ENCODE measurements at places on chromosomes 7 and 10. TPM values are rescaled to one million over a fixed set of nuclear protein-coding genes. Genes with fewer than 3 reads are reported as not detected.

Gene MYL7
- total RNA-seq = 2,865 TPM

Gene SUN3
- total RNA-seq = not detected

Gene GATAD1
- 13.1 TPM for total RNA-seq

Gene PAPOLB
- total RNA-seq = 0.05 TPM

Gene AGAP9
- 2.3 TPM for total RNA-seq

Gene IL6
- 1.2 TPM for total RNA-seq

Gene AMPH
- 2.1 TPM for total RNA-seq

DNA sequence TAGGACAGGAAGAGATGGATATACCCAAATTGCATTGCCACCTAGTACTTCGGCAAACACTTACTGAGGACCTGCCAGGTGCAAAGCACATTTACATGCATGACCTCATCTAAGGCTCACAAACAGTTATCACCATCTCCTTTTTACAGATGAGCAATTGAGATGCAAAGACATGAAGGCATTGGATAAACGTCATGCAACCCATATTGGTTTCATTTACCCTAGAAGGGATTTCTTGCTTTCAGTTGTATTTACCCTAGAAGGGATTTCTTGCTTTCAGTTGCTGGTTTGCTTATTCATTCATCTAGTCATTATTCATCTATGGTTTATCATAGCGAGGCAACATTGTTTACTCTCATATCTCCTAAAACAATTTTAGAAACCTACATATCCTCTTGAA is 52.2 kb downstream of the STEAP1B start:
- no peak for DNase-seq

DNA sequence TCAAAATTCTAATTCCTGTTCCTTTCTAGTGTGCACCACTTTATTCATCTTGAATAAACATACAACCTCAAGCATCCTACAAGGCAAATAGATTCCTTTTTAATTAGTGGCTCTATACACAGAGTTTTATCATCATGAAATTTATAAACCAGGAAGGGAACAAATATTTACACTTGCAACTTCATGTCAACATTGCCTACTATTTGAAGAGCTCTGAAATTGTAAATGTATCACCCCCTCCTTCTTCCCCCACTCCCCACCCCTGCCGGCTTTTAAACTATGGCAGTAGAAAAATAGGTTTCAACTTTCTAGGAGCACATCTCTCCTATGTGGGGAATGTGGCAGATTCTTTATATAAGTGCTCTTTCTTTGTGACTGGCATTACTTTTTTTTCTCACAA is 49.6 kb downstream of the KAT6B start:
- DNase-seq = no peak

- no peak for DNase-seq
Measured at GRCh38 chr10:11013836-11014235, 3.8 kb upstream of the CELF2 start.

- no peak for DNase-seq
Measured at GRCh38 chr7:137960020-137960419, 41.9 kb downstream of the CREB3L2 start.

- no peak for DNase-seq
Measured at GRCh38 chr7:75951506-75951905, 36.6 kb downstream of the POR start.

- no peak for DNase-seq
Measured at GRCh38 chr10:109898666-109899355, 24.5 kb downstream of the XPNPEP1 start.

GRCh38 chr7:120023494-120024167 is 249.3 kb upstream of the KCND2 start:
- no peak for DNase-seq

DNA sequence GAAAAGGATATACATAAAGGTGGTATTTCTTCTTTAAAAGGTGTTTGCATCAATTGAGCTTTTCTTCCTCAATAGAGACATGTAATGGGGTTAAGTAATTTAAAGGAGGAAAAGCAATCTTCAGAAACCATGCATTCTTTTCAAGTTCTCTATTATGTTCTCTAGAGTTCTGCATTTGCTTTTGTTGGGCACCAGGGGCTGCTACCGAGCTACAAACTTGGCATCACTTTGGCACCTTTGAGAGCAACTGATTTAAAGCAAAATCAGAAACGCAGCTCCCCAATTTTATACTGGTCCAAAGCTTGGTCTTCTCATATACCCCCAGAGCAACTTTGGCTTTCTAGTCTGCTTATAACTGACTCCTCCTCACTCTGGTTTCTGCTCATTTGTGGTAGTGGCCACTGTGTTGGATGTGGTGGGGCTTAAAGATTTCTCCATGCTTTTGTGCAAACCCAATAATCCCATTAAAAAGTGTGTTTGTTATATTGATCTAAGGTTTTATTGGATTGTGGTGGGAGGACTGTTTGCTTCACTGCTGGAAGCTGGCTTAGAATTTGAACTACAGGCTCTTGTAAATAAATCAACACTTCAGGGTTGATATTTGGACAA is 712.1 kb downstream of the PHTF2 start:
- DNase-seq = no peak

DNA sequence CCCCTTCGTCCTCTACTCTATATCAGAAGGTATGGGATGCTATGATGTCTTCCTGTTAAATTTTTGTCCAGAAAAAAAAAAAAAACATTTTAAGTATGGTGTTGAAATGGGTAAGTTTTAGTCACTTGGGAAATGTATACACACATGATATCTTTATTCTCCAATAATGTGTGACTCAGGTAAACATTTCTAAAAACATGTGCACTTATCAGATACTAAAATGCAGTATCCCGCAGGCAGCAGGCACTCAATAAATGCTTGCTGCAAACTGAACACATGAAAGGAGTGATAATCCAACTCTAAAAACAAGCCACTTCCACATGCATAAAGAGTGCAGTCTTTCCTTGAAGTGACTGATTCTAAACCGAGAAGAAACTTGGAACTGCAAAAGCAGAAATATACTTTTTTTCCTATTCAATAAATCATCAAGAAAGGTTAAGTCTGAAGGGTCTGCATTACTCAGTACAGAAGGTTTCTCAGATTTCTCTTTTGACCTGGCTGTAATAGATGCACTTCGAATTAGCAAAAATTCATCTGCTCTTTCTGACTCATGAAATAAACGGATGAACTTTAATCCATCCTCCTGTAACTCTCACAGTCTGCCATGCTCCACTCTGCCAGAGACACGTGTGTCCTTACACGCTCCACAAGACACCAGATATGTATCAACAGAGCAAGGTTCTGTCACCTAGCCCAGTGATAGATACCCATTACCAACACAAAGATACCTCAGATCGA is 84.0 kb downstream of the HIPK2 start:
- DNase-seq = no peak

- no peak for DNase-seq
Measured at GRCh38 chr7:1608318-1608717, 38.5 kb upstream of the PSMG3 start.

DNA sequence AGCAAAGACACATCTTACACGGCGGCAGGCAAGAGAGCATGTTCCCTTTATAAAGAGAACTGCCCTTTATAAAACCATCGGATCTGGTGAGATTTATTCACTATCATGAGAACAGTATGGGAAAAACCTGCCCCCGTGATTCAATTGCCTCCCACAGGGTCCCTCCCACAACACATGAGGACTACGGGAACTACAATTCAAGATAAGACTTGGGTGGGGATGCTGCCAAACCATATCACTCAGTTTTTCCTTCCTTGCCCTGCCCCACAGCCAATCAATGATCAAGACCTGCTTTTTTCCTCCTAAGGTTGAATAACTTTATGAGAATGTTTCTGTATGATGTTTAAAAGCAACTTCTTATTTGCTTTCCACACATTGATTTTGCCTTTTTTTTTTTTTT is 3.1 kb upstream of the PTPRE start:
- no peak for DNase-seq

DNA sequence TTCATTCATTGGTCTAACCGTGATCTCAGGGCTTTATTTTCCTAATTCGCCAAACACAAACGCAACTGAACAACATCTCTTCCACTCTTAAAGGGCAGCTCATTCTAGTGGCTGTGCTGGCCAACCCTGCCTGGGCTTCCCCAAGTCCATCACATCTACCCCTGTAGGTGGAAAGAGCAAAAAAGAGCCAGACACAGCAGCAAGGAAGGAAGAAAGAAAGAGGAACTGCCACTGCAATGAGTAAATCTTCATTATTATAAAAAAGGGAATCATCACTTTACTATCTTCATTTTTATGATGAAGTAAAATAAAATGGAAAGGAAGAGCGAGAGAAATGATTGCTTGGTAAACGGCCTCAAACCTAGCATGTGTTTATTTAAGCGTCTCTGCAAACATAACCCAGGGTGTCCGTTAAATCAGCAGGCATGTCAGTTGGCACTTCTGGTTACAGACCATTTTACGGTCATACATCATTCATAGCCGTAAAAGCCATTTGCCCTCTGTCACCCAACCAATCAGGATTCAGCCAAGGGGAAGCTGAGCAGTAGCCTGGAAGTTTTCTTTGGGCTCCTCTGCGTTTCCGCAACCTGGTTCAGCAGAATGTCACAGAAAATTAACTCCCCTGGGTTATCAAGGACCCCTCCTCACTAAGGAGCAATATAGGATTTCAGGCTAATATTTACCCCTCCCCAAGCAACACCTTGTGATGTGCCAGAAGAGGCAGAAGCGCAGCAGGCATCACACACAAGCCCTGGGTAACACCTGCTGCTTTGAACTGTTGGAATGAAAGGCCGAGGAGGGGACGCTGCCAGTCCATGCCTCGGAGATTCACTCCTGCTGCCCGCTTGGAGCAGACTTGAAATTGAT is 234.0 kb downstream of the SNX10 start:
- no peak for DNase-seq

DNA sequence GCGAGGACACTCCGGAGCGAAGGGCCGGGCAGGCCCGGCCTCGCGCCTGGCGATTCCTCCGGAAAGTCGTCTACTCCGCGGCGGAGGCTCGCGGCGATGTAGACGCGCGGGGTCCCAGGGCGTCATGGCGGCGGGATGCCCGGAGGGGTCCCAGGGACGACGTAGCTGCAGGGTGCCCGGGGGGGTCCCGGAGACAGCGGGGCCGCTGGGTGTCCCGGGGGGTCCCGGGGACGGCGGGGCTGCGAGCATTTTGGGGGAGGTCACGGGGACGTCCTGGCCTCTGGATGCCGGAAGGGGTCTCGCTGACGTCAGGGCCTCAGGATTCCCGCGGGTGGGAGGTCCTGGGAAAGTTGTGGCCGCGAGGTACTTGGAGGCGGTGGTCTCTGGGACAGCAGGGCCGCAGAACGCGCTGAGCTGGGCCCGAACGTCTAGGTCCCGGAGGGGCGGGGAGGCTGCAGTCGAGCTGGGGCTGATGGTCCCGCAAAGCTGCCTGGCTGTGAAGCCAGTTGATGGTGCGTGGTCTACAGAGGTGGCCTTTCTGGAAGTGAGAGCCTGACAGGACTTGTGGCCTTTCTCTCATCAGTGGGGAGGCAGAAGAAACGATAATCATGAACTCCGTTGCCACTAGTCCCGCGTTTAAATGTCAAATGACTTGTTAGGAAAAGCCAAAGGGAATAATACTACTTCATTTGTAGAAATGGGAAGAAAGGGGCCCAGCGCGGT is 637 bp downstream of the HSPA14 start:
- peak; percentile 35 for DNase-seq

DNA sequence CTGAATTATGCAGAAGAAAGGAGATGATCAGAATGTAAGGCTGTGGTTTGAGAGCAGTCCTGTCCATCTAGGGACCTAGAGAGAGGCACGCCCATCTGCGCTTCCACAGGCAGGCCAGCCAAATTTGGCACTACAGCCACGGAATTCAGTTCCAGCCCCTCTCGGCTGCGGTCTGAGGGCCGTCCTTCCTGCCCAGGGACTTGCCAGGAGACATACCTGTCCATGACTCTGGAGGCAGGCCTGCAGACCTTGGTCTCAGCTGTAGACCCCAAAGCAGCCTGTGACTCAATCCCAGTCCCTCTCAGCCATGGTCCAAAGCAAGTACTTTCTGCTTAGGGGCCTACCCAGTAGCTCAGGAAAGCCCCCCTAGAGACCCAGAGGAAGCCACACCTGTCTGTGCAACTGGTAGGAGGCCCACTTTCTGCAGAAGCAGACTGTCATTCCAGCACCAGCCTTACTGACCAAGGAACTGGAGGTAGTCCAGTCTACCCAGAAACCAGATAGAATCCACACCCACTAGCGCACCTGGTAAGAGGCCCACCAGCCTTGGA is 720.9 kb downstream of the PARD3 start:
- DNase-seq = no peak

GRCh38 chr10:58647376-58648112 is 134.9 kb downstream of the BICC1 start:
- DNase-seq = no peak

DNA sequence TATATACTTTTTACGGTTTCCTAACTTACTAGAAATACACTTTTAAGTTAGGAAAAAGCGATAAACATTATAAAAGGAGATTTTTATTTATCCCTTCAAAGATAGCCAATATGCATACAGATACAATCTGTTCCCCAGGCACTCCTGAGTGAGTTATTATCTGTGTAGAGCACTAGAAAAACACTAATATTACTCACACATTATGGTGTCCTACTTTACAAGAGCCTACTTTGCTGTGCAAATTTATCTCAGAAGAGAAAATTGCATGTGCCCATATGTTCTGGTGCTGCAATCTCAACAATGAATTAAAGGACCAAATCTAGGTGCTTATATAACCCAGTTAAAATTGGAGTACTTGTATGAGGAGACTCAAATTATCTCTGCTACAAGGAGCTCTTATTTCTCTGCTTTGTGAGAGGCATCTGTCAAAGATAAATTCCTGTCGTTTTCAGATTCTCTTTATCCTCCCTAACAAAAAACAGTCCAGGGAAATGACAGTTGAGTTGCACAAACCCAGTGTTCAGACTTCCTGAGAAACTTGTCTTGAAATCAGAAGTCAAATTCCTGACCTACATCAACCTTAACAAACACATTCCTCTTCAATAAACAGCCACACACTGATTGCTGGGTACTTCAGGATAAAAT is 28.9 kb downstream of the CPA1 start:
- no peak for DNase-seq

DNA sequence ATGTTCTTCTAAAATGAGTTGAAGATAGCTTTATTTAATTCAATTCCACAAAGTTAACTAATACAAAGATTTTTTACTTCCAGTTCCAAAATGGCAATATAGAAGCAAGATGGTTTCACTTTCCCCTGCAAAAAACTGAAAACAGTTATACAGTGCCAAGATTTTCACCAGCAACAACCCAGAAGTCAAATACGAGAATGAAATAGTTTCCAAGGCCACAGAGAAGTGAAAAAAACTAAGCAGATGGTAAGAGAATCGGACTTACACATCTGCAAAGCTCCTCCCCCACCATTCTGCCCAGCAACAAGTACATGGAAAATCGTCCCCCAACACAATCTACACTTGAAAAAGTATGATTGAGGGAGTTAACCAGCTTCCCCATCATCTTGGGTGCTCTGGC is 30.3 kb upstream of the KEL start:
- DNase-seq = no peak
